ENCODE measurements at places on chromosomes 4 and X.

DNA sequence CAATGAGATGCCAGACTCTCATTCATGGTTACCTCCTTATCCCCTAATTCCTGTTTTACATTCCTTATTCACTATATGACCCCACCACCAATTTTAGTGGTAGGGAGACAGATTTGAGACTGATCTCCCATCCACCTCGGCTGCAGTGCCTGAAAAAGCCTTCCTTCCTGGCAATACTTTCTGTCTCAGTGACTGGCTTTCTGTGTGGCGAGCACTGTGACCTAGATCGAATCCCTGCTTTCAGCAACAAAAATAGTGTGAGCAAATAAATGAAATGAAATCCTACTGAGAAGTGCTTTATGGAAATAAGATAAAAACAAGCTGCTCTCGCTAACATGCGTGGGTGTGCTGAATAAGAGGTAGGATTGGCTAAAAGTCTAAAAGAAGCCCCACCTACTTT lies 165.3 kb downstream of the GPM6A start:
- no peak for DNase-seq

DNA sequence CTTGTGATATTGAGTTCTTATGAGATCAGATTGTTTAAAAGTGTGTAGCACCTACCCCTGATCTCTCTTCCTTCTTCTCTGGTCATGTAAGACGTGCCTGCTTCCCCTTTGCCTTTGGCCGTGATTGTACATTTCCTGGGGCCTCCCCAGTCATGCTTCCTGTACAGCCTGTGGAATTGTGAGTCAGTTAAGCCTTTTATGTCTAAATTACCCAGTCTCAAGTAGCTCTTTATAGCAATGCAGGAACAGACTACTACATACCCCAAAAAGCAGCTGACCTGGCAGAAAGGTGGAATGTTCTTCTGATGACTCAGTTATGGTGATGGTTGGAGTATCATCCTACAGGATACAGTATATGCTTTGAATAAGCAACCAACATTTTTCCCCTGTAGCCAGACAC lies 11.4 kb upstream of the MCUB start:
- no peak for DNase-seq

DNA sequence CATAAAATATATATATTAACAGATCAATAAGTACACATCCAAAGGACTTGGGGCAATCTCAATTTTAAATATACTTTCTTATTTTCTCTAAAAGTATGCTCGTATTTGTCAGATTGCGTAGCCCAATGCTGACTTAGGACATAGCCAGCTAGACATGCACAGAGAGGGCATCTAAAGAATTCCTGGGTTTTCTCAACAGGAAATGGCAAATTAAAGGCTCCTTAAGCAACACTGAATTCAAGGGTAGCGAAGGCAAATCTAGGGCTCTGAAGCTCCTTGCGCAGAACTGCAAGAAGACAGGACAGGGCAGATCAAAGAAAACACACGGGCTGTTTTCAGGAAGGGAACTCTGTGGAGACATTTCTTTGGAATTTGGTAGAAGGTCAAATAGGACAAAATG lies 94.6 kb upstream of the FTHL17 start:
- DNase-seq, result no peak

GRCh38 chr4:131370846-131371245 lies 1778.2 kb upstream of the PCDH10 start:
- no peak for DNase-seq

DNA sequence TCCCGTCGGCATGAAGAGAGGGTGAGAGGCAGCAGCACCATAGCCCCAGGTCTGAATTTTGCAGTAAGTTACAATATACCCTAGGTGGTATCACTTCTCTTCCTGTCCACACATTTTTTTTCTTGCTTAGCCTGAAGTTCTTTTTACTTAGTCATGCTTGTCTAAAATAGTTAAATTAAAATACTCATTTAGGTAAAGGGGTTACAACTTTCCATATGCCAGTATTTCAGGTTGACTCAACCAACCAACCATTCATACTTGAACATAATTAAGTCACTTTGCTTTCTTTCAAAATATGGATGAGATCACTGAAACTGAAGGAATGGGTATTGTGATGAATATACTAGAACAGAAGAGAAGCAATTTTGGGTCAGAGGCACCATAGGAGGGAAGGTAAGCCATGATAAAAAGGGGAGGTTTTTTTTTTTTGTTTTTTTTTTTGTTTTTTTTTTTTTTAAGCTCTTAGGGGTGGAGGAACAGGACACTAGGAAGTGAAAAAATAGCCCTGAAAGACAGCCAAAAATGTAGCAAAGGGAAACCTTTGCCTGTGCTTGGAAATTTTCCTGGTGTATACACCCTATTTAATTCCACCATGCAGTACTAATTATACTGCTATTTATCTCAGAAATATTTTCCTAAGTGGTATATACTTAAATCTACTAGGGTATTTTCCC lies 41.8 kb downstream of the RPS6KA3 start:
- no peak for DNase-seq

- no peak for DNase-seq
Measured at GRCh38 chr4:1305261-1305711, 15.6 kb downstream of the MAEA start.

DNA sequence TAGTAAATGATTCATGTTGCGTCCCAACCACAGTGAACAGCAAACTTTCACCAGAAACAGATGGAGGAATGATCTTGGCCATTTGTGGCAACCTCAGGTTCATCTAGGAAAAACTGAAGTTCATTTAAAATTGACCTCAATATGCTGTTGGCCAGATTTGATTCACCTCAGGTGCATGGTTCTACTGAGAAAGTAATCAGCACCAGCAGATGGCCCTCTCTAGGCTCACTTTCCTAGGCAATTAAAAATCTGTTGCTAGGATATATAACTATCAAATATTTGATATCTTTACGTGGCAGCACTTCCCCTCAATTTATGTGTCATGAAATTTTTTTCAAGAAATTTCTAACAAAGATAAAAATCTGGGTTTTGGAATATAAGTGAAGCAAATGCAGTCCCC lies 344.7 kb downstream of the GALNTL6 start:
- no peak for DNase-seq

DNA sequence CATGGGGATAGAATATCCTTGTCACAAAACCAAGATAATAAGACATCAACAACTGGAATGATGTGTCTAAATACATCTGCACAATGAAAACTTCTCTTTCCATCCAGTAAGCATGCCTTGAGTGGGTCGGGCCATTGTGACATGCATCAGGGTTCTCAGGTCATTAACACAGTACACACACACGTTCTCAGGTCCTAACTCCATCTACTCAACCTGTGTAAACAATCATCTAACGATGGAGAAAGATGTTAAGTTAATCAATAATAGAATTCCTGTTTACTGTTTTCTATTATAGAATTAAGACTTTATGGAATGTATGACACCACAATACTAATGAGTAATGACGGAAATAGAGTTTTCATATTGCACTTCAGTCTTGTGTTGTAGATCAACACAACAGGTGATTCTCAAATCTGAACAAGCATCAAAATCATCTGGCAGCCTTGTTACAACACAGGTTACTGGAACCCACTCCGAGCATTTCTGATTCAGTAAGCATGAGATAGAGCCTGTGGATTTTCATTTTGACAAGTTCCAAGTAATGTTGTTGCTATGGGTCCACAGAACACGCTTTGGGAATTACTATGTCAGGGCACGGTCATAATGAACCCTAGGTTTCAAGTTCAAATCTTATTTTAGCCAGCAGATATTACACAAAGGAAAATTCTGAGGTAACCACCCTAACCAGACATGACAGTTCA lies 315.8 kb upstream of the TEX13C start:
- no peak for DNase-seq

DNA sequence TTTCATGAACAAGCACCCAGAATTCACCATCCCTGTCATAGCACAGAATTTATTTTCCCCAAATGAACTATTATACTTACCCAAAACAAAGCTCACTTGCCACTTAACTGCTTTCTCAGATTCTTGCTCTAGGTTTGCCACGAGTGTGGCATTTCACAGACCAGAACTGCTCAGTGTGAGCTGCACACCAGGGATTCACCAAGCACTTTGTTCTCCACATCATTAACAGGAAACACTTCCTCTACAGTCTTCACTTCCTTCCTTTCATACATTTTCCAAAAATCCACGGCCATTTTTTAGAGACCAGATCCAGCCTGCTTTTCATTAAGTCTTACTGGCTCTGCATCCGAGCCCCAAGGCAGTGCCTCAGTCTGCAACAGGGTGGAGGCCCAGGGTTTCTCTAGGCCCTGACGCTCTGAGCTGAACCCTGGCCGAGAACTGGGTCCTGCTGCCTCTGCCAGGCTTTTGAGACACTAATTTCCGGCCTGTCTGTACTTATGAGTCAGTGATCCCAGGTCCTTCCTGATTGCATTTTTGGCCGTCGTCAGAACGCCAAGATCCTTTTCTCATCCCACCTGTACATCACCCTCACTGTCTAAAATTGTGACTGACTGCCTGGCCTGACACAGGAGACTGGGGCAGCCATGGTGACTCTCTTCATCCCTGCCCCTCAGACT lies 67.6 kb upstream of the MTNR1A start:
- no peak for DNase-seq

DNA sequence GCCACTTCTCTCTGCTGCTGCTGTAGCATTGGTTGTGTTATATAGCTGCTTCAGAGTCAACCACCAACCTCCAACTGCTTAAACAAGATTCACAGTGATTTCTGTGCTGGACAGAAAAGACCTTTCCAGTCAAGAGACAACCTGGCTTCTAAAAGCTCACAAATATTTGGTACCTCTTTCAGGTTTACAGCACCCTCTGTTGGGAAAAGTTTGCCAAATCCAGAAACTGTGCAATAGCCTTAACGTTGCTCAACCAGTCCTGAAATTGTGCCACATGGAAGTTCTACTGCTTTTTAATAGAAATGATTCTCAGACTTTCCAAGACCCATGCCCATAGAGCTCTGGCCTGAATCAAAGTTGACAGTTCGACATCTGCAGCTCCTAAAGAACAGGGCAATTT lies 842.1 kb upstream of the HTR2C start:
- no peak for DNase-seq

DNA sequence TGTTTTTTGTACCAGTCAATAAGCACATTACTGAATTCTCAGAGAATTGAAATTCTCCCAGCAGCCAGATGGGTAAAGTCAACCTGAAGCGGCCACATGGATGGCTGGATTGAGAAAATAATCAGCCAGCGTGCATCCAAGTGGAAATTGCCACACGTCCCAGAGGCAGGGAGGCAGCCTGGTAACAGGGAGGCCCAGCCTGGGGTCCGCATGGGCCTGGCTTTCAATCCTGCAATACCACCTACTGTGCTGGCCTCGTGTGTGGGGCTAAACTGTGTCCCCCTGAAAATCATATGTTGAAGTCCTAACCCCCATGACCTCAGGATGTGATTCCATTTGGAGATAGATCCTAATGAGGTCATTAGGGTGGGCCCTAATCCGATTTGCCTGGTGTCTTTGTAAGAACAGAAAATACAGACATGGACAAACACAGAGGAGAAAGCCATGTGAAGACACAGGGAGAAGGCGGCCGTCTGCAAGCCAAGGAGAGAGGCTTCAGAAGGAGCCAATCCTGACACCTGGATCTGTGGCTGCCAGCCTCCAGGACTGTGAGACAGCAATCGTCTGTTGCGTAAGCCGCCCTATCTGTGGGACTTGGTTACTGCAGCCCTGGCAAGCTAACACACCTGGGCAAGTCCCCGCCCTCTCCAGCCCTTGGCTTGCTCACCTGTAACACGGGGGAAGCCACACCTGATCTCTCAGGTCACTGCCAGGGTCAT lies 90.3 kb downstream of the JAKMIP1 start:
- DNase-seq, result no peak

DNA sequence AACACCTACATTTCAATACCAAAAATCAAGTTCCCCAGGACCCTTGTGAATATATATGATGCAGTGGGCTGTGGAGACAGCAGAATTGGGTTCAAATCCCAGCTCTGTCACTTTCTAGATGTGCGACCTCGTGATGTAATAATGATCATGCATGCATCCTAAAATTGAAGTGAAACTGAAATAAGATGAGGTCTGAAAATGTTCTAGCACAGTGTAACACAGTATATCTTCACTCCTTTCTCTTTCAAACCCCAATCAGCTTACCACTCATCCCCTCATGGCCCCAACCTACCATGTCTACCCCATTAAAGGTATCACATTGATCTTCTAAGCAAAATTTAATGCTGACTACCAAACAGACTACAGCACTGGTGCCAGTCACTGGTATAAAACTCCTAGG lies 69.9 kb upstream of the BRS3 start:
- no peak for DNase-seq

DNA sequence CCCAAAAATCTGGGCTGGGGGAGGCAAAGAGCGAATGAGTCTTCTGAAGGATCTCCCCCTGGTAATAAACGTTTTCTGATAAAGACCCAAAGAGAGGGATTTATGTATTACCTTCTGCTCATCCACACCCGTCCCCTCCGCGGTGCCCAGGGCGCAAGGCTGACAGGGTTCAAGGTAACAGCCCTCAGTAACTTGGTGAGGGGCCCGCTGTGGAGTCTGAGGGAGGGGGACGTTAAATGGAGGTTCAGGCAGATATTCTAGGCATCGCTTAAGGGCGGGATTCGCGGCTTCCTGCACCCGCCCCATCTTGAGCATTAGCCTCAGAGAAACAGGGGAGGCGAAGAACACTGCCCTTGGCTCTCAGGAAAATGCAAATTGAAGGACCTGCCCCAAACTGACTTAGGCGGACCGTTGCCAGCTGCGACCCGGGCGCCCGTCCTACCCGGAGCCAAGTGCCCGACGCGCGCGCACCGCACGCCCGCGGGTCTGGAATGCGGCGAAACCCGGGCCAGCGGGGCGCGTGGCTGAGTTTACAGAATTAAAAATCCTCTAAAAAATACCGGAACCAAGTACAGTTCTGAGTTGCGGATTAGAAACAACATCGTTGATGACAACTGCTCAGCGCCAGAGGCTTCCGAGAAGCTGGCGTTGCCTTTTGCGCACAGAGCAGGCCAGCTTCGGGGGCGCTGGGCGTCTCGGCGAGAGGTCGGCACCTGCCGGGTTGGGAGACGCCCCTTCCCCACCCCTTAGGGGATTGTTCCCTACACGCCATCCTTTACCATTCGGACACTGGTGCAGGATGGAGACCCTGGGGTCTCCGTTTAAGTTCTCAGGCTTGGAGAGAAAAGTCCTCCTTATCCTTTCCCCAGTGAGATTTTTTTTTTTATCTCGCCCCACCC lies 2.8 kb downstream of the HELT start:
- DNase-seq, result no peak

Measured in NCI-H1694 (cell line).